ENCODE measurements at places on chromosomes 2 and 18. TPM values are rescaled to one million over a fixed set of nuclear protein-coding genes. Genes with fewer than 3 reads are reported as not detected.

DNA sequence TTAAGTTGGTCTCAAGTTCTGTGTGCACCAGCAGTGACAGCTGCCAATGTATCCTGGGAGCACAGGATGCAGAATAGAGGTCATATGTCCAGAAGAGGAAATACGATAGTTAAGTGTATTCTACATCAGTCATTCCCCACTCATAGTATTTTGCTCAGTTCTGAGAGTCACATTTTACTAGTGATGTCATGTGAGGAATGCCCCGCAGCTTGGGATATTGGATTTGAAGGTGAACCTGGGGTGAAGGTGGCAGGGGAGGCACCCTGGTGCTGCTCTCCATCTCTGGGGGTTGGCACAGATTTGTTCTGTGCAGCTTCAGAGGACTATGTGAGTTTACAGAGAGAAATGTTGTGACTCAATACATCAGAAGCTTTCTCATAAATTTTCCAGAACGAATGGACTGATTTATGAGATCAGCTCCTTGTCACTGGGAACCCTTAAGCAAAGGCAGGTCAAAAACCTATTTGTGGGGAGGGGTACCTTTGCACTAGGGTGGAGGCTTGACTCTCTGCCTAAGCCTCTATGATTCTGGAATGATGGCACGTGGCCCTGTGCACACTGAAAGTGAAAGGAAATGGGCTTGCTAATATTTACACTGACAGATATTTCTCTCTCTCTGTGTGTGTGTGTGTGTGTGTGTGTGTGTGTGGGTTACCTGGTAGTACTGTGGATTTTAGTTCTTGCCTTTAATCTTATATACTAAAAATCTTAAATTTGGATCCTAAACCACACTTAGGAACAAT, 95.9 kb downstream of the NEB start:
- no peak for DNase-seq

GRCh38 chr2:54492335-54492734, 36.2 kb downstream of the SPTBN1 start:
- DNase-seq: no peak

- DNase-seq: no peak
Measured at GRCh38 chr2:182018218-182018617, 32.6 kb downstream of the PPP1R1C start.

GRCh38 chr2:60312618-60313017, 240.8 kb downstream of the BCL11A start:
- no peak for DNase-seq

DNA sequence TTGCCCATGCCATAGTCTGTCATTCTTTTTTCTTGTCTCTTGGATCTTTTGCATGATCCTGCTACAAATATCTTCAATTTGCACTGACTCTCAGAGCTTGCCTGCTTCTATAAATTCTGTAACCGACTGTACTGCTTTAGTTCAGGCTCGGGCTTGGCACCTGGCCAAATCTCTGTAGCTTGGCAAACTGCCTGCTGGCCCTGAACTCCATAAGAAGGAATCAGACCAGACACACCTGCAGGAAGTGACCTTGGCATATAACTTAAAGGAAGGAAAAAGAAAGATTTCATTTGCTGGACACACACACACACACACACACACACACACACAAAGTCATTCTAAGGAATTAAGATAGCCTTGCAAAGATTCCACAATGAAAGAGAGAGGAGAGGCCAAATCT, 291.2 kb upstream of the DDX18 start:
- peak; percentile 79 for DNase-seq

DNA sequence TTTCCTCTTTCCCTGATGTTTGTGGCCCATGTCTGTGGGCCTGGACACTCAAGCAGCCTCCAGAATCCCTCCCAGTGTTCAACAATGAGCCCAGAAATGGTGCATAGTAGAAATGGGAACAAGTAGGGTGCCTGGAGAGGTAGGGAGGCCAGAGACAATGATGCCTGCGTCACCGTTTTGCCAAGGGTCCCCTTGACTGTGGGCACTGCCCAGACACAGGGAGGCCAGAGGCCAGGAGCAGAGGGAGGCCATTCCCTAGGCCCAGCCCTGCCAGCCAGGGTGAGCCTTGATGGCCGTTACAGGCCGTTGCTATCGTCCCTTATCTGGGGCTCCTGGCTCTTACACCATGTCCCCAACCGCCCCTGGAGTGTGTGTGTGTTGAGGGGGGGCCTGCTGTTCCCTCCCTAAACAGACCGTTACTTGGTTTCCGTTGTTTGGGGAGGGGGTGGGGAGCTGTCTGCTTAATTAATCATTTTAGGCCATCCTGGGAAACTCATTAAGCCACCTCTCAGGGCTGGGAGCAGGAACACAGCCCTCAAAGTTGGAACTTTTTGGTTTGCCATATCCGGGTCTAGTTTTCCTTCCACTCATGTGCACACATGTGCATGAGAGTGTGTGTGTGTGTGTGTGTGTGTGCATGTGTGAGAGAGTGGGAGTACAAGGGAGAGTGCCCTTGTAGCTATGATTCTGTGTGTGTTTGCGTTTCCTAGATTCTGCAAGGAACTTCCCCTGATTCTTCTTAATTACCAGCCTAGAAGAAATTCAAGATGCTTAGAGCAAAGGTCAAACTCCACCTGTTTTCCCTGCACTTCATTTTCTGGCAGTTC, 135.2 kb upstream of the HAAO start:
- peak; percentile 74 for DNase-seq

DNA sequence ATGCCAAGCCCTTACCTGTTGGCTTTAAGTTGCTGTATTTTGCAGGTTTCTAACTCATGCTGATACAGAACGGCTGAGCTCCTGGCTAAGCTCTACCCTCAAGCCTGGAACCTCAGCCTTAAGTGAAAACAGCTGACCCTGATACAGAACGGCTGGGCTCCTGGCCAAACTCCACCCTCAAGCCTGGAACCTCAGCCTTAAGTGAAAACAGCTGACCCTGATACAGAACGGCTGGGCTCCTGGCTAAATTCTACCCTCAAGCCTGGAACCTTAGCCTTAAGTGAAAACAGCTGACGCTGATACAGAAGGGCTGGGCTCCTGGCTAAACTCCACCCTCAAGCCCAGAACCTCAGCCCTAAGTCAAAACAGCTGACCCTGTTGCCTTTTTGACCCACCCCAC, 17.6 kb upstream of the DNER start:
- peak; percentile 19 for DNase-seq

DNA sequence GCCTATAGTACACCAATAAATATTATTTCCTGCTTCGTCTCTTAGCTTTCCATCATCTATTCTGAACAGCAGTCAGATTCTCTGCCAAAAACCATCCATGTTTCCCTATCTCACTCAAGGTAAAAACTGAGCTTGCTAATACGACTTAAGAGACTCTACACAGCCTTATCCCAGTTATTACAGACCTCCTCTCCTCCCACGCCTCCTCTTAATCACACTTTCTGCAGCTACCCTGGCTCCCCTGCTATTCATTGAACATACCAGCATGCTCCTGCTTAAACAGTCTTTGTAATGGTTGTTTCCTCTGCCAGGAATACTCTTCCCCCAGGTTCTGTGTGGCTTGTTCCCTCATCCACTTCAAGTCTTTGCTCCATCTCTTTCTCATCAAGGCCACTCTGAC, 81.5 kb downstream of the PDE1A start:
- DNase-seq: no peak

GRCh38 chr2:64766841-64767669, 113.3 kb upstream of the SERTAD2 start:
- DNase-seq: no peak

DNA sequence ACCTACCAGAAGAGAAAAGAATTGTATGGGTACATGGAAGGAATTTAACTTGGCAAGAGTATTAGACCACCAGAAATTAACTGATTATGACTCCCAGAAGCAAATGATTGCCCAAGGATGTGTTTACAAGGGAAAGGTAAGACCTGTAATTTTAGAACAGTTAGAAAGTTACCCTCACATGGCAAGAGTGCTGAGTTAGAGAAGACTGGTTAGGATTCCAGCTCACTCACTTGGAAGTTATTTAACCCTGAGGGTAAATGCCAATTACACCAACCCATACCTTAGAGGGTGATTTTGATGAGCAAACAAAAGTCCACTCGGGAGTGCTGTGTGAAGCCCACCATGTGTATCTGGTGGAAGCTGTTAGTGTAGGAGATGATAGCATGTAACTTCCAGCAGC, 170.2 kb downstream of the TPGS2 start:
- DNase-seq: no peak

GRCh38 chr2:224190936-224191270, 151.8 kb upstream of the SERPINE2 start:
- DNase-seq: no peak

- no peak for DNase-seq
Measured at GRCh38 chr2:98458207-98458606, 13.5 kb downstream of the INPP4A start.

- no peak for DNase-seq
Measured at GRCh38 chr18:49752095-49752457, 61.3 kb downstream of the ACAA2 start.

DNA sequence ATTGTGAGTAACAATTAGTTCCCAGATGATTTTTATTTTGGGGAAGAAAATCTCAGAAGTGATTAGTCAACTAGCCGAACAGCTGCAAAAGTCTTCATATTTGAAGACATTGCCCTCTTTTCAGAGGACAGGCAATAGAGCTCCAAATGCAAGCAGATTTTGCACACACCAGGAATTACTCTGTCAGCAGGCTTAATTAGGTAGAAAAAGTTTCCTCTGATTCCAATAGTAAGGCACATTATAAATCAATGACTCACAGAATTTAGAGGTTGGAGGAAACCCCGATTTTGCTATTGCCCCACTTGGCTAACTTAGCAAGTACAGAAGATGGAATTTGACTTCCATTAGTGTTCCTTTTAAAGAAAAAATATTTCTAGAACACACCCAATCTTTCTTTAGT, 30.7 kb upstream of the SCN1A start:
- no peak for DNase-seq

- DNase-seq: no peak
Measured at GRCh38 chr18:45280481-45281276, 334.6 kb upstream of the SLC14A2 start.

GRCh38 chr2:222518570-222519381, 94.4 kb downstream of the SGPP2 start:
- no peak for DNase-seq

DNA sequence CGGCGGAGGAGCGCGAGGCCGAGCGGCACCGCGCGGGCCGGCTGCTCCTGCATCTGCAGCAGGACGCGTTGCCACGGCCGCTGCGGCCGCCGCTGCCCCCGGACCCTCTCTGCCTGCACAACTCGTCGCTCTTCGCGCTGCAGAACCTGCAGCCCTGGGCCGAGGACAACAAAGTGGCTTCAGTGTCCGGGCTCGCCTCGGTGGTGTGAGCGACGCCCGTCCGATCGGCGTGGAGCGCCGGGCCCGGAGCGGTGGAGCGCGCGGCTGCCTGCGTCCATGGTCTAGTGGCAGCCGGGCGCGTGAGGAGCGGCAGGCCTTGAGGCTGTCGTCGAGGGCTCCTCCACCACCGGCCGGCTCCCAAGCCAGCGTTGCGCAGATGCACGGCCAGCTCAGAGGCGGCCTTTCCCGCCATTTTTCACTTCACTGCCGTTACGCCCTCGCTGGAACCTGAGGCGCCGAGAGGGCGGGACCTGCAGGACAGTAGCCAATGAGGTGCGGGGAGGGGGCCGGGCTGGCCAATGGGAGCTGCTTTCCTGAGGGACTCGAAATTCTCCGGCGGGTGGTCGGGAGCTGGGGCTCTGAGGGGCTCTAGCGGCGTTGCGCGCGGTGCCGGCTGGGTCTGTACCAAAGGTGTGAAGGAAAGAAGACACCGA, 1.9 kb downstream of the TLX2 start:
- peak; percentile 89 for DNase-seq

DNA sequence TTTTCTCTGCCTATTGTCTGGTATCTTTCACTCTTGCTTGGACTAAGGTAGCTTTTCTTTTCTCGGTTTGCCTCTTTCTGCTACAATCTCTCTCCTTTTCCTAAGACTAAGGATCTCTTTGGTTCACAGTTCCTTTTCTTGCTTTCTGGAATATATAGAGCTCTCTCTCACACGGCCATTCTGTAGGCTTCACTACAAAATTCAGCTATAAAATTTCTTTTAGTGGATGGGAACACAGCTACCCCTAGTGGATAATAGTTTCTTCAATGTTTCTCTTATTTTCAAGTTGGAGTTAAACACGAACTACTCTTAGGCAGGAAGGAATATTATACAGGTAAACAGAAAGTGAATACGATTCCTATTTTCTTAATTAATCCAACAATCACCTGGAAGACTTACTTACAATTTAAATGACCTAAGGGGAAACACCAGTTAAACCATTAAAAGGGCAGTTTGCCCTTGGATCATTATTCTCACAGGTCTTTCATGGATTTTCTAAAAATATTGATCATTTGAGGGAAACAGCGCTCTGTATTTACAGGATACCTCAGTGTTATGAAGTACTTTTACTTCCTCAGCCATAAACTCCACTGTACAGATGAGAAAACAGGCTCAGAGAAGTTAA, 140.5 kb downstream of the LRP2 start:
- no peak for DNase-seq

- no peak for DNase-seq
Measured at GRCh38 chr18:45467945-45468344, 147.3 kb upstream of the SLC14A2 start.

- DNase-seq: no peak
Measured at GRCh38 chr2:85800586-85800985, 46.8 kb downstream of the ATOH8 start.

DNA sequence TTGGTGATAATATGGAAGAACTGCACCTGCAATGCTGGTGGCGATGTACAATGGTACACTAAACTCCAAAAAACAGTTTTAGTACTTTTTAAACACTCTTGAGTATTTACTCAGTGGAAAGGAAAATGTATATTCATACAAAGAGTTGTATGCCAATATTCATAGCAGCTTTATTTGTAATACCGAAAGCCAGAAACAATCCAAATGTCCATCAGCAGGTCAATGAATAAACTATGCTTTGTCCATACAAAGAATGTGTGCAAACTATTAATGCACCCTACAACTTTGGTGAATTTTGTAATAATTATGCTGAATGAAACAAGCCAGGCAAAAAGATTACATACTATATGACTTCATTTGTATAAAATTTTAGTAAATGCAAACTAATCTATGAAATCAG, 396.3 kb downstream of the GALNT13 start:
- no peak for DNase-seq

GRCh38 chr18:6270771-6271216, 143.9 kb downstream of the L3MBTL4 start:
- DNase-seq: no peak

The IL1R1 gene
- 54.8 TPM for total RNA-seq

The LAMA1 gene
- total RNA-seq: not detected

The COL4A4 gene
- 15.6 TPM for total RNA-seq

The MTCL1 gene
- total RNA-seq: 7.4 TPM

The SNRNP200 gene
- 63.0 TPM for total RNA-seq

The ACADL gene
- total RNA-seq: 2.8 TPM

The TUBA3D gene
- 14.8 TPM for total RNA-seq

The COLEC11 gene
- 12.5 TPM for total RNA-seq

The ALMS1 gene
- 11.8 TPM for total RNA-seq

The NT5C1B gene
- not detected for total RNA-seq

The C2orf78 gene
- total RNA-seq: not detected

The MFSD2B gene
- not detected for total RNA-seq

The SERPINB13 gene
- not detected for total RNA-seq

The EFEMP1 gene
- total RNA-seq: 305 TPM

The CHN1 gene
- total RNA-seq: 8.1 TPM

The TEKT4 gene
- 0.37 TPM for total RNA-seq
